ENCODE measurements at places on chromosomes 12 and 14.

DNA sequence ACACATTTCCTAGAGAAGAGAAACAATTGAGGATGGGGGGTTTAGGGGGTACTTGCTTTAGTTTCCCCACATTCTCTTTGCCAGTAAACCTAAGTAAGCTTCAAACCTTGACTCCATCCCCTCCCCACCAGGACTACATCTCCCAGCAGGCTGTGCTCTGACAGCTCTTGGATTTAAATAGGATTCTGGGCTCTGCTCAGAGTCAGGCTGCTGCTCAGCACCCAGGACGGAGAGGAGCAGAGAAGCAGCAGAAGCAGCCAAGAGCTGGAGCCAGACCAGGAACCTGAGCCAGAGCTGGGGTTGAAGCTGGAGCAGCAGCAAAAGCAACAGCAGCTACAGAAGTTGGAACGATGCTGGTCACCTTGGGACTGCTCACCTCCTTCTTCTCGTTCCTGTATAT, 20.6 kb downstream of the RDH12 start:
- DNase-seq: no peak

- DNase-seq: peak; percentile 5
Observed at GRCh38 chr12:8590842-8591545, 21.7 kb downstream of the AICDA start.

DNA sequence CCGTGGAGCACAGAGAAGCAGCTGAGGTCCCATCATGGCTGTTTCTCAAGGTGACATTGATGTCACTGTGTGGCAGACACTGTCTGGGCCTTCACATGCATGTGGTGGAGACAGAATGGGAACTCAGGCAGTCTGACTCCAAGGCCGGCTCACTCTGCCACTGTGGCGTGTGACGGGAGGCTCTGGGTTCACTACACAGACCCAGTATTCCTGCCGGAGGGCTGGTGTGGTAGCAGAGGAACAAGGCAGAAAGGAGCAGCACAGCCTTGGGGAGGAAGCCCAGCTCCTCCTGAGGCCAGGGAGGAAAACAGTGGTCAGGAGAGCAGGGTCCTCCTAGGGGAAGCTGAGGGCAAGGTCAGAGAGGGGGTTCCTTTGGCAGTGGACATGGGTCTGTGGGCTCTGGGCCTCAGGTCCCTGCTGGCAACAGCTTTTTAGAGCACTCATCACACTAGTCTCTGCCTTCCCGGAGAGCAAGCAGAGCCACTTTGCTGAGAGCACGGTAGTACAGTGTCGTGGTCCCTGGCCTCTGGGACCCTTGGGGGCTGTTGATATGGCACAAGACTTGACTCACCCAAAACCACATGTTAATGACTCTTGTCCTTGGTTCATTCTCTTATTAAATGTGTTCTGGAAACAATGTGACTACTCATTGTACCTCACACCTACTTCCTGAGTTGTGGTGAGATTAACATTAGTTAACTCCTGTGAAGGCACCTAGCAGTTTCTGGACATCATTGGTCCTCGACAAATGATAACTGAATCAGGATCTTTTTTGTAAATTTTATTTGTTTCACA, 21.3 kb downstream of the DCAF4 start:
- DNase-seq: peak; percentile 24

- no peak for DNase-seq
Observed at GRCh38 chr14:90096566-90096965, 34.8 kb downstream of the KCNK13 start.

- DNase-seq: no peak
Observed at GRCh38 chr14:24964591-24964990, 85.4 kb downstream of the STXBP6 start.

- DNase-seq: no peak
Observed at GRCh38 chr14:81398196-81398891, 1.8 kb downstream of the STON2 start.

GRCh38 chr12:116784238-116784612, 46.1 kb downstream of the RNFT2 start:
- no peak for DNase-seq

DNA sequence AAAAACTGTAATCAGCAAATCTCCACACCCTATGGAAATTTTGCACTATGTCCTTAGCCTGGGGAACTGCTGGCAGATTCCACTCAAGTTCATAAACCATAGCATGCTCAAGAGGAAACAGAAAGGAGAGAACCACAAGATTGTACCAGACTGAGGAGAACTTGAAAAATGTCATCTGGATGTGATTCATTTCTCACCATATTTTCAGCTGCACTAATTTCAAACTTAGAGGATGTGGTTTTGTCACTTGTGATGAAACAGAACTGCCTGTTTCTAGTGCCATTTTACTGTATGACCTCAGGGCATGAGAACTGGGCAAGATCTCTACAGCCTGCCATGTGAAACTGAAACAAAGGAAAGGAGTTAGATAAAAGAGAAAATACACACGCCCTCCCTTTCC, 1493.1 kb upstream of the FLRT2 start:
- no peak for DNase-seq

GRCh38 chr14:29895591-29896083, 32.0 kb downstream of the PRKD1 start:
- DNase-seq: no peak

GRCh38 chr12:111645433-111645832, 40.3 kb downstream of the BRAP start:
- DNase-seq: no peak

DNA sequence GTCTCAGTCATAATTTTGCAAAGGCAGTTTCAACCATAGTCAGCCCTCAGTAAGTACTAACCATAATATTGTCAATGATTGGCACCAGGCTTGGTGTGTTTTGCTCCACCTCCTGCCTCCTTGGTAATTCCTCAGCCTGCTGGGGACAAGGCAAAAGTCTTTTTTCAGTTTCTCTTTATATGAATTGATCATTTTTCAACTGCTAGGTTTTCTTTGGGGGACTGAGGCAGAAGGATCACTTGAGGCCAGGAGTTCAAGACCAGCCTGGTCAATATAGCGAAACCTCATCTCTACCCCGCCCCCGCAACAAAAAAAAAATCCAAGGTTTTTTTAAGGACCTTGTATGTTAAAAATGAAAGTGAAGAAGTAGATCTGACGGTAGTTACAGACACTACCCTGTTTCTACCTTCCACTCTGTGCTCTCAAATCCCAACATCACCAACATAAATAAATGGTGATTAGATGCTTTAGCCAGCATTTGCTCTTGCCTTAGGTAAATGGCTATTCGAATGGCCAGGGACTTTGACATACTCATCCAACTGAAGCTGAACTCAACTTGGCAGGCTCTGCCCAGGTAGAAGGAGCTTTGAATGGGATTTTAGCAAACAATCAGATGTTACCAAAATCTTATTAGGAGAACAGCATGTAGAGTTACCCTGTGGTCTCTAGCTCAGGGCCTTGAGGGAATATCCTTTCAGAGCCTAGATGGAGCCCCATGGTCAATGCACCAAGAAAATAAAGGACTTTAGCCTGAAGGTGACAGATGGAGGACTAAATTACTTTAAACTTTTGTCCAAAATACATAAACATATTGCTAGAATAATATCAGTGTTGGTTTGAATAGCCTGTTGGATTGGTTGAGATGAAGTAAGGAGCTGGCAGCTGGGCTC, 126.9 kb upstream of the AMIGO2 start:
- no peak for DNase-seq

Data from activated naive CD8-positive, alpha-beta T cell treated with anti-CD3 and anti-CD28 coated beads for 36 hours (primary cell).